ENCODE measurements at places on chromosomes 2 and 18. TPM values are rescaled to one million over a fixed set of nuclear protein-coding genes. Genes with fewer than 3 reads are reported as not detected.

GRCh38 chr2:37895140-37895539 lies 29.9 kb upstream of the RMDN2 start:
- no peak for DNase-seq
- no peak overlapping the region for H3K27ac ChIP-seq
- peaks cover 38% of the 10 kb centered on the region for H3K4me1 ChIP-seq
- no peaks in the 10 kb centered on the region for H3K27me3 ChIP-seq
- no peaks in the 10 kb centered on the region for H3K36me3 ChIP-seq

- H3K36me3 ChIP-seq = no peaks in the 10 kb centered on the region
- no peaks in the 10 kb centered on the region for H3K4me1 ChIP-seq
- H3K4me3 ChIP-seq = no peak overlapping the region
- no peak overlapping the region for H3K27ac ChIP-seq
- no peak for DNase-seq
- H3K27me3 ChIP-seq = peaks cover 16% of the 10 kb centered on the region
Measured at GRCh38 chr2:223007531-223007930, 44.5 kb upstream of the KCNE4 start.

DNA sequence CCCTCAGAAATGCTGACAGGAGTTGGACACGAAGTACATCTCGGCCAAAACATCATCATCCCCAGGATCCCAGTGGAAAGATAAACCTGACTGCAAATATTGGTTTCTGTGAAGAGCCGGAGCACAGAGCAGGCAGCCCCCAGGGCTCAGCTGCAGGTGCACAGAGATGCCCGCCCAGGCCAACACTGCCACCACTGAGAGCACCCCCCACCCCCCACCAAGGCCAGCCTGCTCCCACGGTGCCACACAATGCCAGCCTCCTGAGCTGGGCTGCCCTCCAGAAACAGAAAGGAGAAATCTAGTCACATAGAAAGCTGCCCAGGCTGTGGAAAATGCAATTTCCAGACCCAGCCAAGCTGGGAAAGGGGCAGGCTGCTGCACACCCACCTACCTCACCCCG lies 71.7 kb downstream of the GALNT14 start:
- H3K27ac ChIP-seq = no peak overlapping the region
- no peaks in the 10 kb centered on the region for H3K36me3 ChIP-seq
- peaks cover 3% of the 10 kb centered on the region for H3K27me3 ChIP-seq
- H3K4me3 ChIP-seq = no peak overlapping the region

DNA sequence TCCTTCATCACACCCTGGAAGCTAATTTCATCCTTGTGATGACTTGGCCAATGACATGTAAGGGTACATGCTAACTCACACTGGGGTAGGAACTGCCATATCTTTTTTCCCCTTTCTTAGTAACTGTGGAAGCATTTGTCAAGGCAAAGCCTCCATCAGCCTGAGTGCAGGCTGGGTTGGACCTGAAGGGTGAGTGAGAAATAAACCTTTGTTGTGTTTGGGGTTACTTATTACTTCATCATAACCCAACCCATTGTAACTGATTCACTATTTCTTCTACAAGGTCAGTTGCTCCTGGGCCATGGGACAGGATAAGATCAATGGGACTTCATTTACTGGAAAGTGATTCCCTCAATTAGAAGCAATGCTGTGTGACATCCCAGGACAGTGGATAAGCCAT lies 108.4 kb downstream of the COL6A3 start:
- no peak overlapping the region for H3K4me3 ChIP-seq
- no peaks in the 10 kb centered on the region for H3K4me1 ChIP-seq
- peaks cover 9% of the 10 kb centered on the region for H3K27me3 ChIP-seq
- no peak for DNase-seq
- no peak overlapping the region for H3K27ac ChIP-seq
- no peaks in the 10 kb centered on the region for H3K36me3 ChIP-seq

- DNase-seq = no peak
- H3K27me3 ChIP-seq = no peaks in the 10 kb centered on the region
- no peak overlapping the region for H3K4me3 ChIP-seq
- no peak overlapping the region for H3K27ac ChIP-seq
- no peaks in the 10 kb centered on the region for H3K36me3 ChIP-seq
Measured at GRCh38 chr2:240960309-240960970, 38.0 kb upstream of the SNED1 start.

DNA sequence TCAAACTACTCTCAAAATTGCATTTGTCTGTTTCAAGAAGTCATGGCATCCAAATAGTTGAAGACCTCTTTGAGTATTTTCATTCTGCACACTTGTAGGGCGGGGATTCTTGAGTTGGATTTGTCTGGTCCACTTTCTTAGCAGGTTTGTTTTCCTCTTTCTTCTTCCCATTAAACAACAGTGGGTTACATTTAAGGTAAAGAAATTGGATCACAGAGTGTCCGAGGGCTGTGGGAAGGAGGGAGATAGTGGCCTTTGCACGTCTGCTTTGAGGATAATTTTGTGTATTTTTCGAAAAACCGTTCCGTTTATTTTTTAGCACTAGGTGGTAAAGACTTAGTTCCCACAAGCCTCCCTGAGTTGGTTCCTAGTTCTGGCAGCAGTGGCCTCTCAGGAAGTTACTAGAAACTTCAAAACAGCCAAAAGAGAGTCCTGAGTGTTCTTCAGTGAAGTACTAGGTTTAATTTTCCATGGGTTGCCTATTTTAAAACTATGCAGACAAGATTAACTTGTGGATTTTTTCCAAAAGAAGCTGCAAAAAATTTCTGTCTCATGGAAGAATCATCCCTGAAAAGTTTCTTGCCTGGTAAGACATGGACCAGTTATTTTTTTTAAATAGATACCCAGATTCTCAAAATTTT lies 107.9 kb downstream of the CDC42EP3 start:
- H3K27ac ChIP-seq = no peak overlapping the region
- H3K36me3 ChIP-seq = no peaks in the 10 kb centered on the region

DNA sequence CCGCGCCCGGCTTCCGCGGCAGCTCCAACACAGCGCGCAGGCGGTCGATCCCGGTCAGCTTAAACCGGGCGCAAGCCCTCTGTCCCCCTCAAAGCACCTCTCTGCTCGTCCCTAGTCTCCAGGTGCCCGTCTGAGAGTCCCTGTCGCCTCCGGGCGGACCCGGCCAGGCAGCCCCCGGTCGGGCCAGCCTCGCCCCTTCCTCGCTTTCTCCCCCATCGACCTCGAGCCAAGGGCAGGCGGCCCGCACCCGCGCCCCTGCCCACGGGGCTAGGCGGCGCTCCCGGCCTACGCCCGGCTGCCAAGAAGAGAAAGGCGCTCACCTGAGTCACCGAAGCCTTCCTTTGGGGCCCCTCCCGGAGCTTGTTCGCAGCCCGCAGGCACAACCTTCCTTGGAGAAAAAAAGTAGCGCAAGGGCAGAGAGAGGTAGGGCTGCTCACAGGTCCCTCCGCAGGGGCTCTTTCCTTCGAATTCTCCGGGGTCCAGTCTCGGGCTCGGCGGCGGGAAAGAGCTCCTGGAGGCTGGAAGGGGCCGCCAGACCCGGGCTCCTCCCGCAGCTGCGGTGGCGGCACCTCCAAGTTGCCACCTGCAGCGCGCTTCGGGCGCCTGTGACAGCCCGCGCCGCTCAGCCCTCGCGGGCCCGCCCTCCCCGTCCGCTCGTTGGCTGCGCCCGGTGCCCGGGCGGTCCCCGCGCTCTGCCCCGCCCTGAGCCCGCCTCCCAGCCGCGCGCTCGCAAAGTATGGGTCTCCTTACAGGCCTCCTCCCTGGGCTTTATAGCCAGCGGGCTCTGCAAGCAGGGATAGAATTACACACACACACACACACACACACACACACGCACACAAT lies 86.5 kb upstream of the EPB41L3 start:
- peaks cover 4% of the 10 kb centered on the region for H3K4me1 ChIP-seq
- H3K27me3 ChIP-seq = peaks cover 31% of the 10 kb centered on the region
- H3K36me3 ChIP-seq = no peaks in the 10 kb centered on the region
- H3K4me3 ChIP-seq = peak overlapping the region; percentile 69

- no peaks in the 10 kb centered on the region for H3K27me3 ChIP-seq
- no peaks in the 10 kb centered on the region for H3K36me3 ChIP-seq
- no peaks in the 10 kb centered on the region for H3K4me1 ChIP-seq
Measured at GRCh38 chr2:6080932-6081753, 389.0 kb downstream of the SOX11 start.

DNA sequence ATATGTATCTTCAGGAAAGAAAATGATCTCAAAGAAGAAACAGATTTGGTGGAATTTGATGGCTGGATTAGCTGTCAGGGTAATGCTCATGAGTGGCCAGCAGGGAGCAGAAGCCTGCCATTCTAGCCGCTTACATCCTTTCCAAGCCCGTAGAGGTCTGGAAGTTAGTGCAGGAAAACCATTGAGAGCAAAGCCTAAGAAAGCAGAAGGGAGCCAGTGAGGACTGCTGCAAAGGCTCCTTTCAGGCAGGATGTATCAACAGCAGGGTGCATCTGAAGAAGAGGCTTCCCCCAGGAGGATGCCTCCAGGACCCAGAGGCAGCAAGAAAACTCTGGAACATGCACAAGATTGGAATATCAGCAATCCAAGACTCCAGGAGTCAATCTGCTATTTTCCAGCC lies 22.9 kb upstream of the LBH start:
- H3K4me3 ChIP-seq = no peak overlapping the region
- no peaks in the 10 kb centered on the region for H3K36me3 ChIP-seq
- no peaks in the 10 kb centered on the region for H3K27me3 ChIP-seq
- peak; percentile 62 for DNase-seq
- no peak overlapping the region for H3K27ac ChIP-seq

GRCh38 chr2:10144771-10145518 lies 22.4 kb downstream of the RRM2 start:
- DNase-seq = no peak
- H3K4me1 ChIP-seq = peaks cover 31% of the 10 kb centered on the region
- peaks cover 54% of the 10 kb centered on the region for H3K36me3 ChIP-seq
- H3K27ac ChIP-seq = no peak overlapping the region

SCYGR4 gene
- not detected for total RNA-seq

MAP3K19 gene
- total RNA-seq = not detected

FSHR gene
- total RNA-seq = not detected

TDRD15 gene
- not detected for total RNA-seq

All from activated CD4-positive, alpha-beta T cell treated with anti-CD3 and anti-CD28 coated beads for 36 hours (primary cell).